NCI-H1105 treated with DMSO at 0.1 percent for 48 hours (cell line): ENCODE measurements at places on chromosomes 11 and 22.
A peak's percentile ranks its signal among the peaks of the same experiment; 100 is the strongest.

DNA sequence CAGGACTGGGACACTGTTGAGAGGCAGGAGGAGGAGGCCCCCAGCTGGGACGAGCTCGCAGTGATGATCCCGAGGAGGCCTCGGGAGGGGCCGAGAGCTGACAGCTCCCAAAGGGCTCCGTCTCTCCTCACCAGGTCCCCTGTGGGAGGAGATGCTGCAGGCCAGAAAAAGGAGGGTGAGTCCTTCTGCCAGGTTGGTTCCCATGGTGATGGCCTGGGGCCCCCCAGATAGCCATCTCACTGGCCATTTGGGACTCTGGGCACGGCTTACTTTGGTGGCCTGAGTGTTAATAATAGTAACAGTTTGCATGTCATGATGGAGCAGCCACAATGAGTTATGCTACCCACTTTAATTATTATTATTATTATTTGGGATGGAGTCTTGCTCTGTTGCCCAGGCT is 18.9 kb downstream of the TRIOBP start:
- DNase-seq: no peak

DNA sequence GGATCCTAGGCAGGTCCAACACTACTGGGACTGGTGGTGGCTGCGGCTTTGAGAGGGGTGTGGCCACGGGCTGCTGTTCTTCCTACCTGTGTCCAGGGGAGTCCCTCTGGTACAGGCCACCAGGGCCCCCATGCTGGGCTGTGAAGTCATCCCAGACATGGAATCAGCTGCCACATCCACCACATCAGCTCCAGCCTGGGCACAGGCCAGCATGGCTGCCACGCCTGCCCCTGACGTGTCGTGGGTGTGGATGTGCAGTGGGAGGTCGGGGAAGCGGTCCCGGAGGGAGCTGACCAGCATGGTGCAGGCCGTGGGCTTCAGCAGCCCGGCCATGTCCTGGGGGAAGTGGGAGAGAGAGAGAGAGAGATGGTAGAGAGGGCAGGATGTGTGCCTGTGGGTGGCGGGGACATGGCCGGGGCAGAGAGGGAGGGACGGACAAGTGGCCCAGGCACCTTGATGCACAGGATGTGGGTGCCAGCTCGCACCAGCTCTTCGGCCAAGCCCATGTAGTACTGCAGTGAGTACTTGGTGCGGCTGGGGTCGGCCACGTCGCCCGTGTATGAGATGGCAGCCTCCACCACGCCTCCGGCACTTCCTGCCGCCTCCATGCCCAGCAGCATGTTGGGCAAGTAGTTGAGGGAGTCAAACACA is 6.2 kb upstream of the LRFN4 start:
- no peak for DNase-seq

GRCh38 chr11:36492724-36493304 is 17.3 kb downstream of the TRAF6 start:
- DNase-seq: peak; percentile 58

DNA sequence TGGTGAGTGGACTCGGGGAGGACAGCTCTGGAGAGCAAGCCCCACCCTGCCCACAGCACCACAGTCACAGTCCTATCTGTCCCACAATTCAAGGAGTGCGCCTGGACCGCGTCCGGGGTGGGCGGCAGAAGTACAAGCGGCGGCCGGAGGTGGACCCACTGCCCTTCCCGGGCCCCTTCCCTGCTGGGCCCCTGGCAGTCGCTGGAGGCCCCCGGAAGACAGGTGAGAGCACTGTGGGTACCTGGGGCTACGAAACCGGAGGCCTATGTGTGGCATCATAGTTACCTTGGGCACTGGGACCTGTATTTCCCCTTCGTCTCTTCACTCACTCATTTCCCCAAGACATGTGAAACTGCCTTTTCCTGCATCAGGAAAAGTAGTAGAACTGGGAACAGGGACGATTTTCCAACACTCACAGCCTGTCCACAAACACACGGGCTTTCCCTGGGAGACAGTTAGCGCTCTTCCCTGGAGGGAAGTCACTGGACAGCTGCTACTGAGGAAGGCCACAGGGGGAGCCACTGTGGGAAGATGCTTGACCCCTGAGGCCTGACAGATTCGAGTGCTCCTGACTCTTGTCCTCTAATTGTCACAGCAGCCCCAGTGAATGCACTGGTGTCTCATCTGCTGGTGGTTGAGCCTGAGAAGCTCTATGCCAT is 3.1 kb downstream of the TRMT112 start:
- no peak for DNase-seq

DNA sequence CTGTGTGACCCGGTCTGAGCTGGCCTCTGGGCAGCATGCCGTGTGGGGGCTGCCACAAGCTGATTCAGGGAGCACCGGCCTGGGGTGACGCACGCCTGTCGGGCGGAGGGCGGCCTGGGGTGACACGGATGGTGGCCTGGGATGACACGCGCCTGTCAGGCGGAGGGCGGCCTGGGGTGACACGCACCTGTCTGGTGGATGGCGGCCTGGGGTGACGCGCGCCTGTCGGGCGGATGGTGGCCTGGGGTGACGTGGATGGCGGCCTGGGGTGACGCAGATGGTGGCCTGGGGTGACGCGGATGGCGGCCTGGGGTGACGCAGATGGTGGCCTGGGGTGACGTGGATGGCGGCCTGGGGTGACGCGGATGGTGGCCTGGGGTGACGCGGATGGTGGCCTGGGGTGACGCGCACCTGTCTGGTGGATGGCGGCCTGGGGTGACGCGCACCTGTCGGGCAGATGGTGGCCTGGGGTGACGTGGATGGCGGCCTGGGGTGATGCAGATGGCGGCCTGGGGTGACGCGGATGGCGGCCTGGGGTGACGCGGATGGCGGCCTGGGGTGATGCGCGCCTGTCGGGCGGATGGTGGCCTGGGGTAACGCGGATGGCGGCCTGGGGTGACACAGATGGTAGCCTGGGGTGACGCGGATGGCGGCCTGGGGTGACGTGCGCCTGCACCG is 21.5 kb downstream of the PTDSS2 start:
- no peak for DNase-seq

GRCh38 chr11:117218133-117218915 is 13.5 kb downstream of the PCSK7 start:
- no peak for DNase-seq

DNA sequence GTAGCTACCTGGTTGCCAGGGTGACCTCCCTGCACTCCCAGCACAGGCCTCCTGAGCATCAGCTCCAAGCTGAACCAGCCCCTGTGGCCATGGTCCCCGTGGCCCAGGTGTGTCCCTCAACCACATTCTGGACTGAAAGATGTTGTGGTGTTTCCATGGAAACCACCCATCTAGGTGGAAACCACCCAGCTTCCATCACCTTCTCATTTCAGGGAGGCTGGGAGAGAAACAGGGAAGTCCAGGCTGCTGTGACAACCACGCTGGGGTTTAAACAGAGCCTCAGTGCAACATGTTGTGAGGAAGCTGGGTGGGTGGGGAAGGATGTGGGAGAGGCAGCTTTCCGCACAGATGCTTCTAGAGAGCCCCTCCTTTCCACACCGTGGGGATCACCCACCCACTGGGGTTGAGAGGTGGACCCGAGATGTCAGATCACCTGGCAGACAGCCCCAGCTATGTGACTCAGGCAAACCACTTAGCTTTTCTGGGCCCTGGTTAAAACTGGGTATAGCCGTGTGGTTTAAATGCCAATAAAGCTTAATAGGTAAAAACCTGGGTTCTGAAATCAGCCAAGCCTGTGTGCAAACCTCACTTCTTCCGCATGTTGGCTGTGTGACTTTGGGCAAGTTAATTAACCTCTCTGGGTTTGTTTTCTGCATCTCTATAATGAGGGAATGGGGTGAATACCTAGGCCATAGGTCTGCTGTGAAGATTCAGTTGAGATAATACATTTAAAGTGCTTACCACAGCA is 46.4 kb downstream of the CD82 start:
- no peak for DNase-seq

DNA sequence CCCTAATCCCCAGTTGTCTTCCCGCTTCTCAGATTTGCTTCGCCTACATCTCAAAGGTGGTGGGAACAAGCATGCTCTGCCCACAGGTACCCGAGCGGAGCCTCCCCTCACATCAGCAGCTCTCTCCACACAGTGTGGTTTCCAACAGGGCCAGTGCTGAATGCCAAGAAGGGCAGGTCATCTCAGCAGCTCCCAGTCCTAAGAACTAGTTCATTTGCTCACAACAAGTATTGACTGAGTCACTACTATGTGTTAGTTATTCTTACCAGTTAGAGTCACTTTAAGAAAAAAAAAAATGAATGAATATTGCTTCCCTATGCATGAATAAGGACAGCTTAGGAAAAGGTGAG is 66.2 kb downstream of the THAP12 start:
- DNase-seq: no peak

DNA sequence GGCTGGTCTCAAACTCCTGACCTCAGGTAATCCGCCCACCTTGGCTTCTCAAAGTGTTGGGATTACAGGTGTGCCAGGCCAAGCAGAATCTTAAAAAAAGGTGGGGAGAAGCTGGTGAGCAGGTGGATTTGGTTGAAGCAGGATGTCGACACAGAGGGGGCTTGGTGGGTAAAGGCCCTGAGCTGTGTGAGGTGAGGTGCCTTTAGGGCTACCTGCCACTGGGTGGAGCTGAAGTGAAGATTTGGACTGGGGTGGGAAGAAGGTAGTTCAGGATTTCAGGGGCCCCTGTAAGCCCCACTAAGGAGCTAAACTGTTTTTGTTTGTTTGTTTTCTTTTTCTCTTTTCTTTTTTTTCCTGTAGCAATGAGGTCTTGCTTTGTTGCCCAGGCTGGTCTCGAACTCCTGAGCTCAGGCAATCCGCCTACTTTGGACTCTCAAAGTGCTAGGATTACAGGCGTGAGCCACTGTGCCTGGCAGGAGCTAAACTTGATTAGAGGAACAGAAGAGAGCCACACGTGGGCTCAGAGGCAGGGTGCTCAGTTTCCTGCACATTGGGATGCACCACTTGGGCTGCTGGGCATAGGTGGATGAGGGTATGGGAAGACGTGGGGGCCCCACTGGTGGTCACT is 6.0 kb downstream of the P2RX6 start:
- peak; percentile 9 for DNase-seq

DNA sequence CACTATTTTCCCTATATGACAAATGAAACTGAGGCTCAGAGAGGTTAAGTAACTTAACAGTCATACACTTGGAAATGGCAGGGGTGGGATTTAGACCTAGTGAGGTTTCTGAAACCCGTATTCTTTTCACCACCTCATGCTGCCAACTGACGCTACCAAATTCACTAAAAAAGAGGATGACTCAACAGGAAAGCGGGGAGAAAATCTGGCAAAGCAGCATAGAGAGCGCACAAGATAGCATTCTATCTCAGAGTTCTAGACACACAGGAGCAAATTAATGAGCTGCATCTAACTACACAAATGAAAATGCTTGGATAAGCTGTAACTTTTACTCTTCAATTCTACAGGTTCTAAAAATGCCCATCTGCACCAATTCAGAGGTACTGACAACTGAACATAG is 136.4 kb downstream of the RBFOX2 start:
- DNase-seq: no peak

- no peak for DNase-seq
Measured at GRCh38 chr11:128653801-128654231, 40.1 kb upstream of the FLI1 start.

GRCh38 chr11:8204025-8204424 is 35.2 kb upstream of the RIC3 start:
- DNase-seq: no peak

- no peak for DNase-seq
Measured at GRCh38 chr11:103406357-103406756, 297.1 kb downstream of the DYNC2H1 start.

DNA sequence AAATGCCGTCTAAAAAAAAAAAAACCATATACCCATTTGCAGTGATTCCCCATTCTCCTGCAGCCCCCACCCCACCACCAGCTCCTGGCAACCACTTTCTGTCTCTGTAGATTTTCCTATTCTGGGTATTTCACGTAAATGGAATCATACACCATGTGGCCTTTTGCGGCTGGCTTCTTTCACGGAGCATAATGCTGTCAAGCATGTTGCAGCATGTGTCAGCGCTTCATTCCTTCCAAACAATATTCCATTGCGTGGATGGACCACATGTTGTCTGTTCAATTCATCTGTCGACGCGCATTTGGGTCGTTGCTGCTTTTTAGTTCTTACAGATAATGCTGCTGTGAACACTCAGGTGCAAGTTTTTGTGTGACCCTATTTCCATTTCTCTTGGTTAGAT is 14.8 kb upstream of the EMID1 start:
- DNase-seq: no peak

GRCh38 chr11:83681031-83681781 is 395.0 kb upstream of the CCDC90B start:
- DNase-seq: peak; percentile 77

DNA sequence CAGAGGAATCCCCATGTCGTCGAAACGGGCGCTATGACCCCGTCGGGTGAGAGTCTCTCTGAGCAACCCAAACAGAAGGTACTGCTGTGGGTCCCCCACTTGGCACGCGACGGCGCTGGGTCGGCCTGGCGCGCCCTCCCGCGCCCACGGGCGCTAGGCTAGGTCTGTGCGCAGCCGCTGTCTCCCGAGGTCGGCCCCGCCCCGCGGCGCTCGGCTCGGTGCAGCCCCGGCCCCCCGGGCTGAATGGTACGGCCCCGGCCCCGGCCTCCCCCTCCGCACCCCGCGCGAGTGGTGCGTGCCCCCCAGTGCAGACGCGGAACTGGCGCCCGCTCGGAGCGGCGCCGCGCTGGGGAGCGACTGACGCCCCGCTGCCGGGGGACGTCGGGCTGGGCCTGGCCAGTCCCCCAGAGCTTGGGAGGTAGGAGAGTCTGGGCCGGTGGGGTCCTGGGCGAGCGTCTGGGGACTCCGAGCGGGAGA is at the start of gene MADD:
Gene MADD, plus strand, starts transcription at position 305 of the 477 bp plus-strand sequence.
- DNase-seq: peak; percentile 89

DNA sequence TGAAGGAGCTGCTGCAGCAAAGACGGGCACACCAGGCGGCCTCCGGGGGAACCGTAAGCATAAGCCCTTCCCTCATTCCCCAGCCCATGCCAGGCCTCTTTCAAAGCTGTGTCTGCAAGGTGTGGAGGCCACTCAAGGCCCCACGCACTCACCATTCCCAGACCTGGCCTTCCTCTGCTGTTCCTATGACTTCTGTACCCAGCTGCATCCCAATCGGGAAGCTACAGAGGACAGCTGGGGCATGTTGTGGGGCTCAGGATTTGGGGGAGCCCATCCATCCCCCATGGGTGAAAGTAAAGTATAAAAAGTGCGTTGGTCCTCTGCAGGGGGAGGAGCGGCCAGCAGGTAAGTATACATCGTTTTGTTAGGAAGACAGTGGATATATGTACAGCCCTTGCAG is 2.2 kb downstream of the POU2AF3 start:
- DNase-seq: no peak

- no peak for DNase-seq
Measured at GRCh38 chr11:73237471-73238290, 19.6 kb downstream of the P2RY2 start.

- DNase-seq: no peak
Measured at GRCh38 chr22:37427711-37428635, 694 bp upstream of the ELFN2 start.

DNA sequence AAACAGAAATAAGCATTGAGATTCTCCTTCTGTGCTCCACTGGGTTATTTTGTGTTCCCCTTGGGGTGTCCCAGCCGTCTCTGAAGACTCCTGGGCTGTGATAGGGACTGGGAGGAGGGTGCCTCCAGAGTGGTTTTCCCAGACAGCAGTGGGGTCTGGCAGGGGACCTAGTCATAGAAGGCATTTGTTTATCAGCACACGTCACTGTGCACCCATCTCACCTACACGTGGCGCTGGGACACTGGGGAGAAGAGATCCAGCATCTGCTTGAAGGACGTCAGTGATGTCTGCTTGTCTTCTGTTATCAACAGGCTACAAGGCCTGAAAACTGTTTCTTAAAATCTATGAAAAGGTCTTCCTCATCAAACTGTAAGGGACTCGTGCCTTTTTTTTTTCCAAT is 34.2 kb upstream of the PICK1 start:
- no peak for DNase-seq

- DNase-seq: no peak
Measured at GRCh38 chr11:95339086-95339901, 108.3 kb upstream of the SESN3 start.
